ENCODE measurements at places on chromosomes 5 and 9.

DNA sequence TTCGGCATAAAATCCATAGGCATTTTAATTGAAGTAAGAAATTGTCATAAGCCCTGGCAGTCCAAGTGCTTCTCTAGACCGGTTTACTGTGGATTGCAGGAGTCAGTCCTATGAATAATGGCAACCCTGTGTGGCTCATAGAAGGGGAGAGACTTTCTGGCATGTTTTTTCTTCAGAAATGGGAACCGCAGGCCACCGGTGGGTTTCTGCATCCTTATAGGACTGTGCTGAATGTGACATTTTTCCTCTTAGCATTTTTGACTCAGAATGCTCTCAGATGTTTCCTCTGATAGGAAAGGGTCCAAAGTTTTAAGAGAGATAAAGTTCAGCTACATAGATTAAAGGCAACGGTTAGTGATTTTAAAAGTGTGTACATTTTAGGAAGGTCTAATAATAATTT lies 6.3 kb downstream of the DAPK1 start:
- no peak for DNase-seq

GRCh38 chr5:172052450-172053236 lies 46.2 kb upstream of the FBXW11 start:
- DNase-seq = no peak

DNA sequence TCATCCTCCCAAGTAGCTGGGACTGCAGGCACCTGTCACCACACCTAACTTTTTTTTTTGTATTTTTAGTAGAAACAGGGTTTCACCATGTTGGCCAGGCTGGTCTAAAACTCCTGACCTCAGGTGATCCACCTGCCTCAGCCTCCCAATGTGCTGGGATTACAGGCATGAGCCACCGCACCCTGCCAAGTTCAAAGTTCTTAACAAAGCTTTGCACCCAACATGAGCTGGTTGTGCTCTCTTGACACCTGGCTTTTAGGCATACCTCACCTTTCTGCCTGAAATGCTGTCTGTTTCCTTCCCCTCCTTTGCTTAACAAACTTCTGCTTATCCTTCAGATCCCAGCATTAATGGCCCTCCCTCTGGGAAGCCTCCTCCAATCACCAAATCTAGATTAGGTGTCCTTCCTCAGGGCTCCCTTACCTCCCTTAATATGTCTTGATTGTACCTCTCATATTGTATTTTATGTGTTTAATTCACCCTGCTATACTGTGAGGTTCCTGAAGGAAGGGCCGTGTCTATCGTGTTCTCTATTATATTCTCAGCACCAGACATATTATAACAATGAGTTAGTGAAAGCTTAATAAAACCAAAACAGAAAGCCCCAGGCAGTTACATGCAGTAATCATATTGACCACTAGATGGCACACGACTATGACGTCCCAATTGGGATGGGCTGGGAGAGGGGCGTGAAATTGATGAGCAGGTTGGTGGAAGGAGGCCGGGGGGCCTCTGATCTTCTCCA lies 62.9 kb upstream of the PPARGC1B start:
- DNase-seq = no peak

- no peak for DNase-seq
These were observed 110.9 kb downstream of the FOXD1 start for GRCh38 chr5:73337586-73338255.

DNA sequence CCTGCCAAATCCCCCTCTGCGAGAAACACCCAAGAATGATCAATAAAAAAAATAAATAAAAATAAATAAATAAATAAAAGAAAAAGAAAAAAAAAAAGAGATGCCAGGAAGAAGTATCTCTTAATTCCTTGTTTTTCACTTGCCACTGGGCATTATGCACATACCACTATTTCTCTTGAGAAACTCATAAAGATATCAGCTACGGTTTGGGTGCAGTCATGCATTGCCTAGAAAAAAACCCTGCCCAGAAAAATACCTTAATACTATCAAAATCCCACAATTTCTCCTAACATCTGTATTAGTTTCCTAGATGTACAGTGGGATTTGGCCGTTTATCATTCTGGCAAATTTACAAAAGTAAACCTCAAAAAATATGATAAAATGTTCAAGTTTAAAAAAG lies 22.5 kb downstream of the DTWD2 start:
- no peak for DNase-seq

DNA sequence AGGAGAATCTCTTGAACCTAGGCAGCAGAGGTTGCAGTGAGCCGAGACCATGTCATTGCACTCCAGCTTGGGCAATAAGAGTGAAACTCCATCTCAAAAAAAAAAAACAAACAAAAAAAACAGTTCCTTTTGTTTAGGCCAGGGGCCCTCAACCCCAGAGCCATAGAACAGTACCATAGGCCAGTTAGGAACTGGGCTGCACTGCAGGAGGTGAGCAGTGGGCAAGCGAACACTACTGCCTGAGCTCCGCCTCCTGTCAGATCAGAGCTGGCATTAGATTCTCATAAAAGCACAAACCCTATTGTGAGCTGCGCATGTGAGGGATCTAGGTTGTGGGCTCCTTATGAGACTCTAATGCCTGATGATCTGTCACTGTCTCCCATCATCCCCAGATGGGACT lies 49.1 kb upstream of the SUB1 start:
- DNase-seq = no peak

DNA sequence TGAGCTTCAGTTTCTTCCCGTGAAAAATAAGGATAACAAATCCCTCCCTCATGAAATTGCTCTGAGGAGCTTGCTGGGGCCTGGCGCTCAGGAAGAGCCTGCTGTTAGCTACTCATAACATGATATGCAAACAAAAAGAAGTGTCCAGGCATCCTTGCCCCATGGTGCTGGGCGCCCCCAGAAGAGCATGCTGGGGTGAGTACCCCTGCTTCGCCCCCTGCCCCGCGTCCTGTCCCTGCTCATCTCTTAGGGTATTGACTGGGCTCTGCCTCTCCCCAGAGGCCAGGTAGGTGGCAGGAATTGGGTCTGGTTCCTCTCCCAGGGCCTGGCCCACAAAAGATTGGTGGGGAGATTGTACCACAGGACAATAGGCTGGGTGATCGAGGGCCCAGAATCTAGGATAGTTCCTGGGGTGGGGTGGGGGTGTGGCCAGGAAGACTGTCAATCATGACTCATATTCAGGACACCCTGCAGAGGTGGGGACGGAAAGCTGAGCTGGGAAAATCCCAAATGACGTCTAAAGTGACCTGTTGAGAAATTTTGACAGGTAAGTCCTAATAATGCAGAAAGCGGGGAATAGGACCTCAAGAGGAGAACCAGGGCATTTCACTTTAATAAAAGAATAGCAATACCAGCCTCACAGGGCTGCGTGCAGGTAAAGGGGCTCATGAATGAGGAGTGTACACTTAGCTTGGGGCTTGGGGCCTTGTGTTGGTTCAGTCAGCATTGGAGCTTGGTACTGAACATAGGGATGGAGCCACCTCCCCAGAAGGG lies 8.9 kb downstream of the PITX1 start:
- DNase-seq = no peak

- no peak for DNase-seq
These were observed 38.8 kb downstream of the INSYN2B start for GRCh38 chr5:169941542-169941941.
